ENCODE measurements at places on chromosomes 3 and 15.

DNA sequence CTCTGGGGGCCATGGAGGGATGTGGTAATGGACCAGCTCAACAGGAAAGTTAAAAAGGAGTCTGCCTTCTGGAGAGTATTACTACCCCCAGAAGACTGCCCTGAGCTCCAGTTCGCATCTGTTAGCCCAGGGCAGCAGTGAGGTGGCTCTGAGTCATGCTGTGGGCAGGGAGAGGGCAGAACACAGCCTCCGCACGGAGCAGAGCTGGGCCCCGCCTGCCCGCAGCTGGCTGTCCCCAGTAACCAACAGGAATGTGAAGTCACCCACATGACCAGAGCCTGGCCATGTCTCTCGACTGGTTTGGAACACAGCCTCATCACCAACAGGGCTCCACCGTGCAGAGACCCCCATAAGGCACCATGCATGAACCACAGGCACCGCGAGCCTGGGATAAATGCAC, 62.1 kb downstream of the CYFIP1 start:
- no peak for DNase-seq

- DNase-seq, result no peak
These were observed 20.7 kb downstream of the CEP19 start for GRCh38 chr3:196691386-196691785.

DNA sequence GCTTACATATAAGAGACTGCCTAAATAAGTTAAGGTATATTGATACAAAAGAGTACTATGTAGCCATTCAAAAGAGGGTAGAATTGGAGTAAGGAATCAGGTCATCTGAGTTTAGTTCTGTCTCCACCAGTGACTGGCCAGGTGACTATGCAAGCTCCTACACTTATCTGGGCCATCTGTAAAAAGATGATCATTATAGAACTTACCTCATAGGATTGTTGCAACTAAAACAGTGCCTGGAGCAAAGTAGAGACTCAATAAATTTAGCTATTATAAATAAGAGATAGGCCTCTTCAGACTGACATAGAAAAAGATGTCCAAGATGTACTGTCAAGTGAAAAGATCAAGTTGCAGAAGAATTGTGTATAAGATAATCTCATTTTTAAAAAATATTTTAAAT, 1.7 kb upstream of the ATP8B4 start:
- DNase-seq, result no peak

DNA sequence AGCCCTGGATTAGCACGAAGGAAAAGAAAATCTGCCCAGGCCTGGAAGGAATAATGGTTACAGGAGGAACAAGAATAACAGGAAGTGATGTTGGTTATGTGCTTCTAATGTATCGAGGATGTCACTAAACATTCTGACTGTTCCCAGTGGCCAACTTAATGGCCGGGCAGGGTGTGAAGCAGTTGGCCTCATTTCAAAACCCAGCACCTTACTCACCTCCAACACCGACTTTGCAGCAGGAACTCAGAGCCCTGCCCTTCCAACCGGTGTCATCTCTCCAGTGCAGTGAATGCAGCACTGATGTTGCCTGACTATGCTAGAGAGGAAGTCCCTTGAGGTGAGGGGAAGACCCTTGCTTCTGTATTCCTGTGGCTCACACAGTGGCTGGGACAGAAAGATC, 162.4 kb upstream of the LRTM1 start:
- DNase-seq, result no peak

DNA sequence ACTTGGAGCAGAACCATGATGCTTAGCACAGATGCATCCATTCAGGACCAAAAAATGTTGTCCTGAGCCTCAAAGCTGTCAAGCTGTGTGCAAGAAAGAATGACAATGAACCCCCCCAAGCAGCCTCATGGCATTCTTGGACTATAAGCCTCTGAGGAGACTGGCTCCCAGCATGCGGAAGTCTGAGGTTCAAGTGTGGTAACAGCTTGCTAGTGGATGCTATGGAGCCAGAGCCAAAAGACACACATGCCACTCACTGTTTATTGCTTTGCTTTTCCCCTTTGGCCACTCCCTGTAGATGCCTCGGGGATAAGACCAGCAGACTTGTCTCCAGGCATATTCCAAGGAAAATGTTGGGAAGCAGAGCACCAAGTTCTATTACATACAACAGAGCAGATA, 38.2 kb upstream of the SNRK start:
- no peak for DNase-seq

DNA sequence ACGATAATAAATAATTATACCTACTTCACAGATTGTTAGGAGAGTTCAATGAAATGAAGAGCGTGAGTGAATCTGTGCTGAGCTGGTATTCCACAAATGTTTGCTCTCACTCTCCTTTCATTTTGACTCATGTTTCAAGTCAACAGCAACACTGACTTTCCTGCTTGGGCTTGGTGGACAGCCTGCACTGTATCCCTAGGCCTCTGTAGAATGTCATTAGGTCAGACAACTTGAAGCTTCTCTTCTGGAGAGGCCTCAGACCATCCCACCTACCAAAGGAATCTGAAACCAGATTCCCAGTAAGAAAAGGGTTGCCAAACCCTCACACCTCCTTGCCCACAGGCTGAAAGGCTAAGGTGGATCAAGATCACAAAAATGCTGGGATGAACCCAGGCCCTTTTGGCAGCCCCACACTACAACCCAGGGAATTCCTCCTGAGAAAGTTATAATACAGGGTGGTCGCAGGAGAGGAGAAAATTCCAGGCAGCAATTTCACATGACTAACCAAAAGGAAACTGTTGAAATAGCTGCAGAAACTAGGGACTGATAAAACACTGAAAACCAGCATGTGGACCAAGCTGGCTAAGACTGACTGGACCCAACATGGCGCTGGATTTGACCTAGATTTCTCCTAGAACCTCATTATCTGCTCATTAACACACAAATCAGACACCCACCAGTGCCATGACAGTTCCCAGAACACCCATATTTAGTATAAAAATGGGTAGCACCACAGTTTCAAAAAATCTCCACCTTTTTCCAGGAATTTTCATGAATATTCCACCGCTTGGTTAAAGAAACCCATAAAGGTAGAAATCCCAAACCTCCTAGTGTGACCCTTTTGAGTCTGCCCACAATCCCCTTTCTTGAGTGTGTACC, 57.0 kb upstream of the ZNF148 start:
- DNase-seq, result no peak

DNA sequence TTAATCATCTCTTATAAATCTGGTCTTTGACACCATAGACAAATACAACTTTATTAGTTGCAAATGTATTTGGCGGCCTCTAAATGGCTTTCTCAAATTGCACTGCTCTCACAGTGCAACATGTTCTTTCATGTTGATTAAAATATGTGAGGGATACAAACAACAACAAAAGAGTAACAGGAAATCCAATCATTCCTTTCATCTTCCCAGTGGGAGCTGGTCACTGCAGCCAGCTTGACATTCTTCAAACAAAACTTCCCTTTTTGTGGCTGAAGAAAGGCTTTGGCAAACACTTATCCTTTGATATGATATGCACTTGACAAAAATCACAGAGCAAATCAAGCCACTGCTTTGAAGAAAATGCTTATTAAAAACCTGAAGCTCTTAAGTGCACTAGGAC, 973.6 kb downstream of the EPHA3 start:
- no peak for DNase-seq

DNA sequence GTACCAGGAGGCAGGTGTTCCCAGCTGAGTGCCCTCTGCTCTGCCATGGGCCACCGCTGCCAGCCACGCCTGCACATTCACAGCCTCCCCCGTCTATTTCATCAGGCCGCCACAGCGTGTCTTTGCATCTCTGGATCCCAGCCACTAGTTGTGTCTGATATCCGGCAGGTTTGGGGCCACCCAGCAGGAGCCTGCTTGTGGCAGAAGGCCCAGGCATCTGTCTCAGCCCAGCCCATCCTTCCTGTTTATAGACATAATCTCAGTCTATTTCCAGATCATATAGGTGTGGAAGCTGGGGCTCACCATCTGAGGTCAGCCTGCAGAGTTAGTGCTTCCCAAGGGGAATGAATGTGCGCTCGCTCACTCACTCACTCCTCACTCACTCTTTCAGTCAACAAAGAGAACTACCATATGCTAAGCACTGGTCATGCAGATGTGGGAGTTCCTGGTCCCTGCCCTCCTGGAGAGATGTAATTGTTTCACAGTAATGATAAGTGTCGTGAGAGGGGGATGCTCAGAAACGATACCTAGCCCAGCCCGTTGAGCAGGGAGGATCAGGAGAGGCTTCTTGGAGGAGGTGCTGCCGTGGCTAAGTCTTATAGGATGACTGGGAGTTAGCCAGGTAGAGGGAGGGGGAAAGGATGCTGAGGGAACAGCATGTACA, 60.6 kb downstream of the FGD5 start:
- no peak for DNase-seq

DNA sequence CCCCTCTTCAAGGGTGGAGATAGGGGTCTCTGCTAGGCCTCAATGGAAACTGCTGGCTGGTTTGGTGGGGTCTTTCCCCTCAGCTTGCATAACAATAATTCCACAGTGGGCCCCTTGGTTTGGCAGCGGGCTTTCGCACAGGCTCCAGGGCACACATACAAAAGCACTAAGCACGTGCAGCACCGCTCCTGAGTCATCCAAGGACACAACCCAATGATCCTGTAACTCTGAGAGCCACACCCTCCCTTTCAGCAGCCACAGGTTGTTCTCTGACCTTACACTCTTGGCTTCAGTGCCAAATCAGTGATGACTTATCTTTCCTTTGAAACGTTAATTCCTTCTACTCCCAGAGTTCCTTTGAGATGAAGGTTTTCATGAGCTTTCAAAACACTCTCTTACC, 41.7 kb downstream of the DAPK2 start:
- no peak for DNase-seq

- no peak for DNase-seq
These were observed 92.3 kb upstream of the ROPN1 start for GRCh38 chr3:124084022-124084881.

GRCh38 chr3:12135029-12135657, 23.6 kb downstream of the TIMP4 start:
- peak; percentile 21 for DNase-seq

- no peak for DNase-seq
These were observed 262.7 kb upstream of the CTDSPL start for GRCh38 chr3:37598808-37599581.

GRCh38 chr15:25797035-25797434, 66.1 kb downstream of the ATP10A start:
- no peak for DNase-seq

DNA sequence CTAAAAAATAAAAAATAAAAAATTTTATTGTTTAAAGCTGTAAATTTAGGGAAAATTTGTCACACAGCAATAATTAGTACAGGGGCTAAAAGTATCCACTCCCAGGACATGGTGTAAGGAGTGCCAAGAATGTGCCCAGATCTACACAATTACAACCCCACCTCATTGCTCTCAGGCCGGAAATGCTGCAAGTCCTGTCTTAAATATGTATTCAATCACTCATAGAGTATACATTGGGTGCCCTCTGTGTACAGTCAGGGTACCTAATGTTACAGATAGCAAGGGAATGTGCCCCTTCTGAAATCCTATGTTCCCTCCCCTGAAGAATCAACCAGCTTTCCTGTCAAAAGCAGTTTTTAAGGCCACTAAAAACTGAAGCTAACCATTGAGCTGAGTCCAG, 106.6 kb downstream of the MECOM start:
- DNase-seq, result no peak

GRCh38 chr3:182111967-182112366, 400.2 kb downstream of the SOX2 start:
- DNase-seq, result no peak

- DNase-seq, result no peak
These were observed 168.4 kb upstream of the ZNF385D start for GRCh38 chr3:21919383-21919782.

DNA sequence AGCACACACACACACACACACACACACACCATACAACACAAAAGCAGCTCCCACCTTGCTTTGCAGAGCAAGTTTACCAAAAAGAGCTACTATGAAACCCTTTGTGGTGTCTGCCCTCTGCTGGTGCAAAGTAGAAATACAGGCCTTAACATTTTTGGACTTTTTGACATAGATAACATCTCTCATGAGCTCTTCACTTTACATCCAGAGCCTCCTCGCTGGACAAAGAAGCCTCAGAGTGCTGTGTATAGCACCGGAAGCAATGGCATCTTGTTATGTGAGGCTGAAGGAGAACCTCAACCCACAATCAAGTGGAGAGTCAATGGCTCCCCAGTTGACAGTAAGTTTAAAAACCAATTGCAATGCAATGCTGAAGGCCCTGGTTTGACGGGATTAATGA, 157.9 kb downstream of the CHL1 start:
- no peak for DNase-seq

DNA sequence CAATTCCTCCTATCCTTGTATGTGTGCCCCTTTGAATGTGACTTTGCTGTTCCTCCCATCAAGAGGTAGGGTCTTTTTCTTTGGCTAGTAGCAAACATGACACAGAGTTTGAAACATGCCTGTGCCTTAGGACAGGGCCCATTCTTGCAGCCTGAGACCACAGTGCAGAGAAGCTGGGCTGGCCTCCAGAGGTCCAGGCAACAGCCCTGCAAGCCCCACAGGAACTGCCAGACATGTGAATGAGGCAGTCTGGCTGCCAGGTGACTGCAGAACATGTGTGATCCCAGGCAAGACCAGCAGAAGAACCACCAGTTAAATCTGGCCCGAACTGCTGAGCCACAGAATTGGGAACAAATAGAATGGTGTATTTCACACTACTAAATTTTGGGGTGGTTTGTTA, 1.2 kb upstream of the HGD start:
- DNase-seq, result no peak

GRCh38 chr15:88915354-88915753, 2.2 kb upstream of the MFGE8 start:
- no peak for DNase-seq

- DNase-seq, result no peak
These were observed 183.7 kb upstream of the KCNH8 start for GRCh38 chr3:18964640-18965039.

DNA sequence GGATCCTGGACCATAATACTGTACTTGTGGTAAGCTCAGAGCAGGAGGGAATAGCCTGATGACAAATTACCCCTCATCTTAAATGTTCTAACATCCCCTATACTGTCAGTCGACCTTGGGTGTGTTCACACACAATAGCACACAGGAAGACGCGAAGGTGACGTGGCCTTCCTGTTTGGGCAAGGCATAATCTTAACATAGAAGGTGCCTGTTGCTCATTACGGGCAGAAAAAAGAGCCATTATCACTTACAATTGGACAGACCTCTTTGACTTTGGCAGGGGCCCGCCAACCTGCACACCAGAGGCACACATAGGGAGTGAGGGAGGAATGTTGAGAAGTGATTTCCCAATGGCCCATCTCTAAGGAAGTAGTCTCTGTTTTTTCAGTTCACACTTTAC, 144.2 kb downstream of the ANO10 start:
- DNase-seq, result no peak

DNA sequence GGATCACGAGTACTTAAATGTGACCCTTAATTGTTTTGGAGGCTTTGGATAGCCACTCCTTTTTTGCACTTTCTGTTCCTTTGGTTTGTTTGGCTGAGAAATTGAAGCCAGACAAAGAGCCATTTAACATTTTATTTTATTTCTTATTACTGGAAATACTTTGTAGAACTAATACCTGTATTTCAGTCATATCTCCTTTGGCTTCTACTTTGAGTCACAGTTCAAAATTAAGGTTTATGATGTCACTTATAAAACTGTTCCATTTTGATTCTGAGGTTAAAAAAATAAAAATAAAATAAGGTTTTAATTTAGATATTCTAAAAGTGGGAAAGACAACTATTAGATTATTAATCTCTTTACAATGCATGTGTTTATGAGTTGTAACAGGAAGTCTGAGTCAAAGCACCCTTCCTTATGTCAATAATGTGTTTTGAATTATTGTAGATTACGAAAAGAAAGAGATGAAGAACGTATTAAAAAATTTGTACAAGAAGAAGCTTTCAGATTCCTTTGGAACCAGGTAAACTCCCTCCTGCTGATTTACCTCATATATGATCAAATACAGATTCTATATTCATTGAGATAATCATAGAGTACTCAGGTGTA, 16.9 kb upstream of the NXPE3 start:
- DNase-seq, result no peak
